Ovary (tissue), 10 donors: ENCODE measurements at places on chromosomes 5 and 9. TPM values are rescaled to one million over a fixed set of nuclear protein-coding genes. Genes with fewer than 3 reads are reported as not detected.

COL23A1 gene
- 0.72 TPM for total RNA-seq

NR5A1 gene
- total RNA-seq, result 54.7 TPM

TAL2 gene
- total RNA-seq, result 0.52 TPM

CRB2 gene
- total RNA-seq, result 20.4 TPM

BARHL1 gene
- total RNA-seq, result not detected

ANKRD18A gene
- 0.12 TPM for total RNA-seq

INSL4 gene
- not detected for total RNA-seq

ZNF883 gene
- total RNA-seq, result 2.1 TPM

DNA sequence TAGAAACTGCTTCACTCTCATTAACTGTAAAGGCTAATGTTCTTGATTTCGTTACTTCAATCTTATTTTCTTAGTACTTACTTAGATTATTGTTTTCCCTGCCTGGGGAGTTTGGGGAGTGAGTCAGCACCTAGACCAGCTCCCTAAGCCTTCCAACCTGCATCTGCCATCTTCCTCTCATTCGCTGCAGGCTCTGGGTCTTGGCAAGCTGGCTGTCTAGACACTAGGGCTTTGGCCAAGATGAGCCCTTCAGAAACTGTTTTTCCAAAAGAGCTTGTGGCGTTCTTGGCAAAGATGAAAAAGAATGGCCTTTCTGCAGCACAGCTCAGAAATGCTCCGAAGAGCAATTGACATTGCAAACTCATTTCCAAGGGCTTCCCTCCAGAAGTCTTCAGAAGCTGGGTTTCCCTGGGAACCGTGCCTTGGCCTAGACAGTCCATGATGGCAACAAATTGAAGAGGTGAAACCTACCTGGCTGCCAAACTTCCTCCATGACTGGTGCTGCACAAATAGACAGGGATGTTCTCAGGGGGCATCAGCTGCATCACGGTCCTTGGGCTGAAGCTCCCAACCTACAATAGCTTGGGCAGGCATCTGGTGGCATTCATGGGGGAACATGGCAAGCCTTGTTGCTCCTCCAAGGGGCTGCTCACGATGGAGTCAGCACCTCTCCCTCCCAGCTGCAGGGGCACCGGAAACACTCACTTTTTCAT, 76.6 kb downstream of the NSUN2 start:
- DNase-seq, result no peak
- no peak overlapping the region for H3K27ac ChIP-seq
- no peak overlapping the region for H3K4me3 ChIP-seq
- no peaks in the 10 kb centered on the region for H3K36me3 ChIP-seq
- H3K4me1 ChIP-seq, result no peaks in the 10 kb centered on the region
- H3K27me3 ChIP-seq, result no peaks in the 10 kb centered on the region

GRCh38 chr9:21385131-21385670, at the start of gene IFNA2:
IFNA2 (minus strand) TSS chr9:21385398; CDS start chr9:21385329, 69 bp downstream.
- H3K27ac ChIP-seq, result no peak within 1 kb of the TSS
- no peaks in the 10 kb centered on the region for H3K36me3 ChIP-seq
- DNase-seq, result no peak
- no peak within 1 kb of the TSS for H3K4me3 ChIP-seq
- no peaks in the 10 kb centered on the region for H3K4me1 ChIP-seq
- H3K27me3 ChIP-seq, result no peaks in the 10 kb centered on the region

DNA sequence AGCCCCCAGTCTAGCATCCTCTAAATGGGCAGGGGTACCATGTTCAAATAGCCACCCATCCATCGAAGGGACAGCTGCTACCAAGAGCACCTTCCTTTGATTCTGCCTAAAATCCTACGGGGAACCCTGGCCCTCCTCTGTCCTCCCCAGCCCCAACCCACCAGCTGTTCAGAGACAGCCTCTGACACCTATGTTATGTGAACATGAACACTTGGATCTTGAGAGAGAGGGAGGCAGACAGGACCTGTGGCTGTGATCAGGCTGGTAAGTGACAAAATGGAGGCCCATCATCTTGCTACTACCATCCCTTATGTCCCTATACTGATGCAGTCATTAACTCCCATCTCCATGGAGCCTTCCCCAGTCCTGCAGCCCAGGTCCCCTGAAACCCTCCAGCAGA, 8.2 kb downstream of the SLC23A1 start:
- no peak for DNase-seq
- H3K36me3 ChIP-seq, result no peaks in the 10 kb centered on the region
- H3K27ac ChIP-seq, result no peak overlapping the region

DNA sequence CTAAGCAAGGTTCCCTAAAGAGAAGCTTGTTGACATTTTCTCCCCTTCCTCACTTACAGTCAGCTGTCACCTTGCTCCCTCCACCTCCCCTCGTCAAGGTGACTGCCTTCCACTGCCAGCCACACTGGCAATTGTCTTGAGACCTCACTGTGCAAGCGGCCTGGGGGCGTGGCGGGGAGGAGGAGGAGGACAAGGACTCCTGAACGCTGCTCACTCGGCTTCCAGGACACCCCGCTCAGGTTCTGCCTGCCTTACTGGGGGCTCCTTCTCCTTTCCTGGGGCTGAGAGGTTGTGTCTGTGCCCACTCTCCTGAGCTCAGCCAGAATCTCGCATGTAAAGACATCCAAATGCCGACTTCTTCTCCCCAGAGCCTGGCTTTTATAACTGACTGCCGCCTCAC, 60.3 kb upstream of the LRRTM2 start:
- no peaks in the 10 kb centered on the region for H3K27me3 ChIP-seq
- no peaks in the 10 kb centered on the region for H3K4me1 ChIP-seq
- DNase-seq, result no peak
- H3K36me3 ChIP-seq, result no peaks in the 10 kb centered on the region
- no peak overlapping the region for H3K4me3 ChIP-seq
- no peak overlapping the region for H3K27ac ChIP-seq

DNA sequence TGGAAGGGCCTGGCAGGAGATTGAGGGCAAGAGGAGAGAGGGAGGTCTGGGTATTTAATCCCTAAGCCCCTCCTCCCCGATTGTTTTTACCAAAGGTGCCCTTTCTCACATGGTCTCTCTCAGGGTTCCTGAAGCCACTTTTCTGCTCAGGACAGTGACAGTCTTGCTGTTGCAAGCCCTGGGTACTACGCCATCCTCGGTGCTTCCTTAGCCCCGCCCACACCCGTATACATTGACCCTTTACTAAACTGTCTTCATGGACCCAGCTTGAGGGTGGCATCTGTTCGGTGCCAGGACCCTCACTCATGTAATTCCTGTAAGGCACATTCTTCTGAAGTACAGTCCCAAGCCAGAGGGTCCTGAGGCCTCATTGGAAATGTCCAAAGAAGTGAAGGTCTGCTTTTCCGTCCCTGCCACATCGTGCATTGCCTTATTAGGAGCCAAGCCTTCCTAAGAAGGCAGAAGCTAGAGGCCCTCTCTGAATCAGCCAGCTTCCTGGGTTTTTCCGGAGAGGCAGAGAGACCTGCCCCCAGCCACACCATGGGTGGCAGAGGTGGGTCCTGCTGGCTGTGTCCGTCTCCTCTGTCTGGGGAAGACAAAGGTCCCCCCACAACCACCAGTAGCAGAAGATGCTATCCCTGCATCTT, 1.9 kb upstream of the SH3PXD2B start:
- H3K27me3 ChIP-seq, result no peaks in the 10 kb centered on the region
- no peaks in the 10 kb centered on the region for H3K36me3 ChIP-seq
- peak overlapping the region; percentile 34 for H3K27ac ChIP-seq
- no peak overlapping the region for H3K4me3 ChIP-seq
- no peak for DNase-seq
- H3K4me1 ChIP-seq, result peaks cover 18% of the 10 kb centered on the region

- peaks cover 1% of the 10 kb centered on the region for H3K4me1 ChIP-seq
- no peak overlapping the region for H3K27ac ChIP-seq
- H3K36me3 ChIP-seq, result no peaks in the 10 kb centered on the region
- no peak for DNase-seq
Observed at GRCh38 chr9:13862654-13863053, 451.3 kb downstream of the NFIB start.

GRCh38 chr5:40646266-40646665, 33.4 kb upstream of the PTGER4 start:
- DNase-seq, result no peak
- H3K36me3 ChIP-seq, result no peaks in the 10 kb centered on the region
- H3K27me3 ChIP-seq, result no peaks in the 10 kb centered on the region
- H3K4me3 ChIP-seq, result no peak overlapping the region

DNA sequence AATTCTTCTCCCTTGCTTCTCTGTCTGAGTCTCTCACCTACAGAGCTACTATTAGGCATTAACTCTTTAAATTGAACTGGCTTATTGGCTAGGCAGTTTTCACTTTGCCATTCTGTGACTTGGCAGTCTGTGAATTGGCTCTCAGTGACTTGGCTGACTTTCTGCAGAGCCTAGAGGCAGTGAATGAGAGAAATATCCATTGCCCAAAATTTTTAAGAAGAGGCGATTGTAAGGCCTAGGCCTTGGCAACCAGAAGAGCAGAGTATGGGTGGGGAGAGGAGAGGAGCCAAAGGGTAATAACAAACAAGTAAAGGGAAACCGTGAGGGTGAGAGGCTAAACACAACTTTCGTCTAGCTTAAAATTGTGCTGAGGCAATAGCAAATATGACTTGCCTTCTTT, 176.7 kb downstream of the PRR16 start:
- no peaks in the 10 kb centered on the region for H3K4me1 ChIP-seq
- no peaks in the 10 kb centered on the region for H3K27me3 ChIP-seq
- H3K27ac ChIP-seq, result no peak overlapping the region
- no peak for DNase-seq

DNA sequence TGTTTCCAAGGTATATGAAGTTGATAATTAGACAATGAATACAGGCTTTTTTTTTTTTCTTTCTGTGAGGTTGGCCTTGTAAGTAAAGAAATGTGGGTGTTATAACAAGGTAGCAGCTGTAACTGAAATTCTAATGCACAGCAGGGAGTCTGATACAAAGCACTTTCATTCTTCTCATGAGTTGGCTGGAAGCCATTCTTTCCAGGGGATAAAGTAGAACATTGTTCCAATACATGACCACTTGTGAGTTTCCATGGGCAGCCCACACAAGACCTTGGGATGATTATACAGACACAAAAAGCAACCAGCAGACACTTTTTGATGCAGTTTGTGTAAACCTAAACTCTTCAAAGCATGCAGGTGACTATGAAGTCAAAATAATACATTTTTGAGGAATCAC, 1785.9 kb upstream of the WWC1 start:
- H3K27me3 ChIP-seq, result no peaks in the 10 kb centered on the region
- H3K4me3 ChIP-seq, result no peak overlapping the region
- no peak for DNase-seq

DNA sequence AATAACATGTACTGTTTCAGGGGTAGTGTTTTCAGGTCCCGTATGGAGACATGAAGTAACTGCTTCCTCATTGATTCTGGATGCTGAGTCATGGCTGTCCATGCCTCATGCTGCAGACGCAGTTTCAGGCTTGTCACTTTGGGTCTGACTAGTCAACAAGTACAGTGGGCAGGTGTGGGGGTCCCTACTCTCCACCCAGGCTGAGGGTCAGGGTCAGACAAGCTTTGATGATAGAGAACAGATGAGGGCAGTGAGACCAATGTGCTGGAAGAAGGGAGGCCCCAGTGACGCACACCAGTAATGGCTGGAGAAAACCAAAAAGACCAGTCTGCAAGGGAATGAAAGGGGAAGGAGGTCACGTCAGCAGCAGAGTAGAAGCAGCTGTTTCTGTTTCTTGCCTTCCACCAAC, 80.0 kb upstream of the NFIL3 start:
- DNase-seq, result no peak
- H3K36me3 ChIP-seq, result no peaks in the 10 kb centered on the region
- H3K4me1 ChIP-seq, result peaks cover 5% of the 10 kb centered on the region
- H3K27me3 ChIP-seq, result no peaks in the 10 kb centered on the region
- no peak overlapping the region for H3K27ac ChIP-seq
- no peak overlapping the region for H3K4me3 ChIP-seq

GRCh38 chr5:87188391-87188790, 79.3 kb upstream of the RASA1 start:
- no peaks in the 10 kb centered on the region for H3K27me3 ChIP-seq
- DNase-seq, result no peak
- no peaks in the 10 kb centered on the region for H3K36me3 ChIP-seq
- no peak overlapping the region for H3K4me3 ChIP-seq
- no peaks in the 10 kb centered on the region for H3K4me1 ChIP-seq

DNA sequence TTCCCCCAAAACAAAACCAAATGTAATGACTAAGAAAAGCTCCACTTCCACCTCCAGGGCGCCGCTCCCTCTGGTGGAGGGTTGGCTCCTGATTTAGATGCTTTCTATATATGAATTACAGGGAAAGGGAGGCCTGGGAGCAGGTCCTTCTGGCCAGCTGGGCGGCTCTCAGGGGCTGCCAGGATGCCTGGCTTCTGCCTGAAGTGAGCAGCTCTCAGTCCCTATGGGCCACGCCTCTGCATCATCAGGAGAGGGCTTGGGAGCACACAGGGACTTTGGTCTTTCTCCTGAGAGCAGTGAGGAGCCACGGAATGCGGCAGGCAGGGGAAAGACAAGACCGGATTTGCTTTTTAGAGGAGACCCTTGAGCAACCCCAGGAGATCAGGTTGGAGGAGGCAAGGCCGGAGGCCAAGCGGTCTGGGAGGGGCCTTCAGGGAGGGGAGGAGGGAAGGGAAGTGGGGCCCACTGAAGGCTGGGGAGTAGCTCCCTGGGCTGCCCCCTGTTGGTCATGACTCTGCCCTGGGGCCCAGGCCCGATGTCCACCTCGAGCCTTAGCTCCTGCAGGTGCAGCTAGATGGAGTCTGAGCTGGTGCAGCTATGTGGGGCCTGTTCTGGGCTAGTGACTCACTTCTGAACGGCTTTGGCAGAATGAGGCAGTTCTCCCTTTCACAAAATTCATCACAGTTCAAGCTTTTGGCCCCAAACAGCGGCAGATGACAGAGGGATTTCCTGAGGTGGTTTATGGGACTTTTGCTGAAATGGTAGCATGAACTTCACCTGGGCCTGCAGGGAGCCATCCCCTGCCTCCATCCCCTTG, 11.3 kb upstream of the GRHPR start:
- H3K27me3 ChIP-seq, result no peaks in the 10 kb centered on the region
- H3K27ac ChIP-seq, result no peak overlapping the region
- H3K36me3 ChIP-seq, result no peaks in the 10 kb centered on the region

GRCh38 chr9:98453589-98454311, 198.3 kb upstream of the TBC1D2 start:
- H3K4me1 ChIP-seq, result no peaks in the 10 kb centered on the region
- H3K27ac ChIP-seq, result no peak overlapping the region
- no peaks in the 10 kb centered on the region for H3K36me3 ChIP-seq
- H3K4me3 ChIP-seq, result no peak overlapping the region

GRCh38 chr5:133384903-133385302, 227.4 kb downstream of the FSTL4 start:
- no peaks in the 10 kb centered on the region for H3K4me1 ChIP-seq
- no peaks in the 10 kb centered on the region for H3K27me3 ChIP-seq
- DNase-seq, result no peak
- no peak overlapping the region for H3K27ac ChIP-seq
